Thyroid gland (tissue), 4 donors: ENCODE measurements at places on chromosomes 3 and 15.

DNA sequence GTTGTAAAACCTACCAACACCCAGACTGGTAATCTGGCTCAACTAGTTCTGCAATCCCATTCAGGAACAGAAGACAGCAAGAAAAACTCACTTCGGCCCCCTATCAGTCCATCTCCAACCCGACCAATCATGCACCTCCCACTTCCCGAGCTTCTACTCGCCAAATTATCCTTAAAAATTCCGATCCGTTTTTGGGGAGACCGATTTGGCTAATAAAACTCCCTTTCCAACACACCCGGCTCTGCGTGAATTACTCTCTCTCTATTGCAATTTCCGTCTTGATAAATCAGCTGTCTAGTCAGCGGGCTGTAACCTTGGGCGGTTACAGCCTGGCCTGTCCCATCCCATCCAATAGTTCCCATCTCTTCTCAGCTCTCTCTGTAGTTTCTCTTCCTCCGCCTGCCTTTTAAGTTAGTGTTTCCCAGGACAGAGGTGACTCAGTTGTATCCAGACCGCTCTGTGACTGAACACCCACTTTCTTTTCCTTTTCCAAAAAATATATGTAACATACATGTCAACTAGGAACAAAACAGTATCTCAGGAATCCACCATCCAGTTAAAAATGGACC lies 780 bp upstream of the ACAD9 start:
- DNase-seq: peak; percentile 27

- DNase-seq: no peak
These were observed 11.6 kb upstream of the TTC14 start for GRCh38 chr3:180590396-180590795.

DNA sequence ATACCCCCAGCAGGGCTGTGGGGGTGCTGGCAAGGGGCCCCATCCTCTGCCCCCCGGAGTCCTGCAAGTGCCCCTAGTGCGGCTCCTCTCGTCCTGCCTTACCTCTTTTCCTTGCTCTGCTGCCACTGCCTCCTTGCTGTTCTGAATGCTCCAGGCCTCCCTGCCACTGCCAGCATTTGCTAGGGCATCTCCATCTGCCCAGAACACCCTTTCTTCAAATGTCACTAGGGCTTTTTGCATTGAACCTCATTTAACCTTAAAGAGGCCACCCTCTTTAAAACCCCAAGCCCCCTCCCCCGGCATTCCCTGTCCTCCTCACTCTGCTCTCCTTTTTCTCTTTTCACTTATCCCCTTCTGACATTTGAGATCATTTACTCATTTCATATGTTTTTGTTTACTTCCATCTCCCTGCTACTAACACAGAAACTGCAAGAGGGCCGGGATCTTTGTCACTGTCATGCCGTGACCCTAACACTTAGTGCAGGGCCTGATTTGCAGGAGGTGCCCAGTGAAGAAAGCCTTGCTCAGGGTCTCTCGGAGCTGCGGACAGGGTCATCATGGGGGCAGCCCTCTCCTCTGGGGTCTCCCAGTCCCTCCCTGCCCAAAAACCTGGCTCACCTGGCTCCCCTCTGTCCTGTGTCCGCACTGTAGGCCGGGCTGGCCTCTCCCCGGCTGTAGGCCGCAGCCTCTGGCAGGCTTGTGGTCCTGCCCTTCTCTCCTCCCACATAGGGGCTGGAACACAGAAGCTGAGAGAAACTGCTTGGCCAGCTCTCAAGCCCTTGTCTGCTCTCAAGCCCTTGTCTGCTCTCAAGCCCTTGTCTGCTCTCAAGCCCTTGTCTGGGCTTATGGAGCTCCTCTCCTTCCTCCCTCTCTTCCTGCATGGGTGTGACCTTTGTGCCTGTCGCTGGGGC lies at the start of gene ACOX2:
Gene ACOX2 (minus strand): TSS at position 690 of the 911 bp plus-strand sequence. CDS start 2,084 bp downstream, outside the sequence.
- peak; percentile 95 for DNase-seq

- no peak for DNase-seq
These were observed 1.7 kb upstream of the COL7A1 start for GRCh38 chr3:48596676-48597407.

DNA sequence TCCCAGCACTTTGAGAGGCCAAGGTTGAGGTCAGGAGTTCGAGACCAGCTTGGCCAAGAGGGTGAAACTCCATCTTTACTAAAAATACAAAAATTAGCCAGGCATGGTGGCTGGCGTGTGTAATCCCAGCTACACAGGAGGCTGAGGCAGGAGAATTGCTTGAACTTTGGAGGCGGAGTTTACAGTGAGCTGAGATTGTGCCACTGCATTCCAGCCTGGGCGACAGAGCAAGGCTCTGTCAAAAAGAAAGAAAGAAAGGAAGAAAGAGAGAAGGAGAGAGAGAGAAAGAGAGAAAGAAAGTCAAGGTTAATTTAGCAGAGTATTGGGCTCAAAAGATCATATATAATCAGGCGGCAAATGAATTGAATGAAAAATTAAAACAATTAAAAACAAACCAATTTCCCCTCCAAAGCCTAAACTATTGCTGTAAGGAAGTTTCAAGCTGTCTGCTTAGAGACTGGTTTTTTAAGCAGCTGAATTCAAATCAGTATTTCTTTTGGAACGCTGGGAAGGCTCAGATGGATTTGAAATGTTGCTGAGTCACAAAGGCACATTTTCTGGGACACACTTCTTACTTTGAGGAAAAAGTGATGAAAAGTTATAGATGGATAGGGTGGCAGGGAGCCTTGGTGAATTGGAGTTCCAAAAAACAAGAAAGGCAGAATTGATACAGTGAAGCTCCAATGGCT lies 81.3 kb upstream of the BHLHE40 start:
- DNase-seq: no peak

DNA sequence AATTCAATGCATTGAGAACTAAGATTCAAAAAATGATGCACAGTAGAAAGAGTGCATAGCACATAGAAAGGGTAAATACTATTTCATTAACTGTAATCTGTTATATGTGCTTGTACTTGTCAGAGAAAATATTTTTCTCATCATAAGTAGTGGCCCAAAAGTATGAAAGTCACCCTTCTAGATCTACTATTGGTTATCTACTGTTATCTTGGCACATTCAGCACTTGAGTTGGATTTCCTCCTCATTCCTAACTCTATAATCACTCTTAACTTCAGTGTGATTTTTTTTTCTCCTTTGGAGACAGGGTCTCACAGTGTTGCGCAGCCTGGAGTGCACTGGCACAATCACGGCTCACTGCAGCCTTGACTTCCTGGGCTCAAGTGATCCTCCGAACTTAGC lies 194.4 kb downstream of the PCCB start:
- DNase-seq: no peak

DNA sequence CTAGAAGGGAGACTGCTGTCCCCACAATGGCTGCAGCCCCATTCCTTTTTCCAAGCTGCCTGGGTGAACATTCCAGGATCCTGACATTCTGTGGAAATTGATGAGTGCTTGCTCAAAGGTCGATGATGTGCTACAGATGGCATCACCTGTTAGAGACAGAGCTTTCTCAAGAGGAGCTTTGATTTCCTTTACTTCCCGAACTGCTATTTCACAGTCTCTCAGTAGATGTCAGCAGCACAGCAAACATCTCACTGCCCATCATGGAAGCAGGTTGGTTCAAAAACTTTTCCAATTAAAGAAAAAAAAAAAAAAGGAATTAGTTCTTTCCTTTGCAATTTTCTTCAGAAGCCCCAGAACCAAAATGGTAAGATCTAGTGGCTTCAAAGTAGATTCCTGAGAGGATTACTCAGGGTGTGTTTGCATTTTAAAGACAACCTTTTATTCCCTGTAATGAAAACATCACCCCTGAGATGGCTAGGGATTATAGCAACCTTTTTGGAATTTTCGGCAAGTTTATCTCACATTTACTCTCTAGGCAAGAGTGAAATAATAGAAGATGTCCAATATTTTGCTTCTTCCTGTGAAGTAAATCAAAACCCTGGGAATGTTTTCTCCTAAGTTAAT lies 44.8 kb downstream of the POLR2M start:
- no peak for DNase-seq

- DNase-seq: no peak
These were observed 227.7 kb upstream of the ZPLD1 start for GRCh38 chr3:102207151-102207571.

GRCh38 chr3:154015307-154015706 lies 105.9 kb upstream of the ARHGEF26 start:
- no peak for DNase-seq

DNA sequence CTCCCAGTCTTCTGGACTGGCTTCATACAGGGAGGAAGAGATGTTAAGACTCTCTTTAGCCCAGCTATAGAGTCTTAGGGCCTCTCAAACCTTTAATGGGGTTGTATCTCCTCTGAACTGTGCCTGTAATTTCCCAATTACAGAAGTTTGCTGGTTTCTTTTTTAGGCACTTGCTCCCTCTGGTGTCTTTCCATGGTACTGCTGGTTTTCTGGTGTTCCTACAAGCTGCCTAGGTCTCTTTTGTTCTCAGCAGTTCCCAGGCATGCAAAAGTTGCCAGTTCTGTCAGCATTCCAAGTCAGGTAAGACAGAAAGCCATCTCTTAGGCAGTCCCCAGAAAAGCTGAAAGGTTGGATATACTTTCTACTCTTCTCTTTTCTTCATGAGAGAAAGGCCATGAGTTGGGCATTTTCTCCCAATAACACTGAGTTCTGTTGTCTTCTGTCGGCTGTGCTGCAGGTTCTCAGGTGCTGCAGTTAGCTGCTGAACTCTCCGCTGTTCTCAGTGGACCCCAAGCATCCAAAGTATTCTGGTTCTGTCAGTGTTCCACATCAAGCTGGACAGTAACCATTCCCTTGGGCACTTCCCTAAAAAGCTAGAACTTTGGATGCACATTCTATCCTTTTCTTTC lies 54.4 kb upstream of the EHHADH start:
- peak; percentile 36 for DNase-seq

DNA sequence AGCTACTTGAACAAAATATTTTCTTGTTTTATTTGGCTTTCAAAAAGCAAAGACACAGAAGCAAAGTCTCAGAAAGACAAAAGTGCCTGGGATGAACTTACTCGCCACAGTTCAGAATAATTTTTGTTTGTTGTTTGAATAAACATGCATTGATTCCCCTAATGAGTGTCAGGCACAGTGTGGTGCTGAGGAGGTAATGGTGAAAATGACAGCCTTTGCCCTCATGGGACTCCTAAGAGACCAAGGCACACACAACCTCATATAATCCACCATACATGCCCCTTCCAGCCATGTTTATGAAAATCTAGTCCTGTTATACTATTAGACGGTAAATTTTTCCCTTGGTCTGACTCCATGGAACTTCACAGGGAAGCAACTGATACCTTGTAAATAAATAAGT lies 2.5 kb downstream of the GOLIM4 start:
- DNase-seq: no peak

GRCh38 chr3:23325466-23326065 lies 122.4 kb downstream of the UBE2E2 start:
- DNase-seq: no peak

GRCh38 chr15:37101980-37102304 lies 1.6 kb upstream of the MEIS2 start:
- DNase-seq: no peak

GRCh38 chr3:172201870-172202236 lies 162.5 kb downstream of the FNDC3B start:
- no peak for DNase-seq

- DNase-seq: no peak
These were observed 20.3 kb upstream of the TNIK start for GRCh38 chr3:171480526-171480925.

DNA sequence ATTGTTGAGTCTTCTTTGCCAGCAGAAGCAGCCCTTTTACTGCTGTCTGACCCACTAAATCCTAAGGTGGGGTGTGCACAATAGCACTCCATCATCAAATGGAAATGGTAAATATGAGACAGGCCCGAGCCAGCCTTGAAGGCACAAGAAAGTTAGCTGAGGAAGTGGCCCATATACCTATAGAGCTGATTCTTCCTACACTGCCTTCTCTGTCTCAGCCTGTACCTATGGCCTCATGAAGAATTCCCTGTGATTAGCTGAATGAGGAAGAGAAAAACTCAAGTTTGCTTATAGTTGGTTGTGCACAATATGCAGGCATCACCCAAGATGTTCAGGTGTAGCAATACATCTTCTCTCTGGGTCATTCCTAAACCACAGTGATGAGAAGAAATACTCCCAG lies 31.7 kb upstream of the XCR1 start:
- no peak for DNase-seq

DNA sequence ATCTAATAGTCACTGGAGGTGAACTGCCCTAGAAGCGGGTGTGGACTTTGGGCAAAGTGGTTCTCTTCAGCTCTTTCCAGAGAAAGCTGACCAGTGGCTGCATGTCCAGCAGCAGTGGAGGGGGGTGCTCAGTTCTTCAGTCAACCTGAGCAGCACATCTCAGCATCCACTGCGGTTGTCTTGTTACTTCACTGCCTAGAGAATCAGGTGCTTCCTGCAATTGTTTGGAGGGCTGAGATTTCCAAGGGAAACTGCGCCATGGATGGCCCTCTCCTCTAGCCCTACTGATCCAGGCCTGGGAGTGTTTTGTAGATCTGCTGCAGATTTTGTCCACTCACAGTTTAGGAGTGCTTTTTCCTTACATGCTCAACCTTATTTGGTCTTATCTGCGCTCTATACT lies 65.6 kb upstream of the CFAP161 start:
- DNase-seq: no peak

DNA sequence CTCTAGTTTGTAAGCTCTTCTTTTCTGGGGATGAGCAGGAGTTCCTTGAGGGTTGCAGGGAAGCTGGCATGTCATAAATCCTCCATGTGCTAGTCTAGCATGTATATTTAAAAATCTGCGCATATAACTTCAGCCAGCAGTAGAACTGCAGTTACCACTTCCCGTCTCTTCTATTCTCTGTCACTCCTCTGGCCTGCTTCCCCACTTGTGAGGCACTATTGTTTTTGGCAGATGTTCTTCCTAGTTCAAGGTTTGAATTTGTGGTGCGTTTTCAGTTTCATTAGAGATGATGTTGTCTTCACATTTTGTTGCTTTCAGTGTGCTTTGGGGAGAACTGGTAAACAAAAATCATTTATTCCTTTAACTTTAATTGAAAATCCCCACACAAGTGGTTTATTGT lies 169.1 kb upstream of the ZPLD1 start:
- DNase-seq: no peak

DNA sequence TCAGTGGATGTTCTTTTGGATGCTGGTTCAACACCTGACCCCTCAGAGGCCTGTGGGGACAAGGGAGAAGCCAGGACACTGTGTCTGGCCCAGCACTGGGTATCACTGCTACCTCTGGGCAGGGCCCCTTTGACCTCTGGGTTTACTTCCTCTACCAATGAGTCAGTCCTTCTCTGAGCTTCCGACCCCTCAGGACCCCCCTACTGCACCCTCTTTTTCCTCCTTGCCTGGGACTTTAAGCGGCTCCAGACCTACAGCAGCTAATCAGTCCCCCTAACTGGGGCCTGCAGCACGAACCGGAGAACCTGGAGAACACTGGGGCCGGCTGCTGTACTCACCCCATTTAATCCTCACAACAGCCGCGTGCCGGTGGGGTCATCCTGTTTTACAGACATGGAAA lies 3.8 kb downstream of the CHST14 start:
- no peak for DNase-seq
